ENCODE measurements at places on chromosomes 5 and 9.

DNA sequence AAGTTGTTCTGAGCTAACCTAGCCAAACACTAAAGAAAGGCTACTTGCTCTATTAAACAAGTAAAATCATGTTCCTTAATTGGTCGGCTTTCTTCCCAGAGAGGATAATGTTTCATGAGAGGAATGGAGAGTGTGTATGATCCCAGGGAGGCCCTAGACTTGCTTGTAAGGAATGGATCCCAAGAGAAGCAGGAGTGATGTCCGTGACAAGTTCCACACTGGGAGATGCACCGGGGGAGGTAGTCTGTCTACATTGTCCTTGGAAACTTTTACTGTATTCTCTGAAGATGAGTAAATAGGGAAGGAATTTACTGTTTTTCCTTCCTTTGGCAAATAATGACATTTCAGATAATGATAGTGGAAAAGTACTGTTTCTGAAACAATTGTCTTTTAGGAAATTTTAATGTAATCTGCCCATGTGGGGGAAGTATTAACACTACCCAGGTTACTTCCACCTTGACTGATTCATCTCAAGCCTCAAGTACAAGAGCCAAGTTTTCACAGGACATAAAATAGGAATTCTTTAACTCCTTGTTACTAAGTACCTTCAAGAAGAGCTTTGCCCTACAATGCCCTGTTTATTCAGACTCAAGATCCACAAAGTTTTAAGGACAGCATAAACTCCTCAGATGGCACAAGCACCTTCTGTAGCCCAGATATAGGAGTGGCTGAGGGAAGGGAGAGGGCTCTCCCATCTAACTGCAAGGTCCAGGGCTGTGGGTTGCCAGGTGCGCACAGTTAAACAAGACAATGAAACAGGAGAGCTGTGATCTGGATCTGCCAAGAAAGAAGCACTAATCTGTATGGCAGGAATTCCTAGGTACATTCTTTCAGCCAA is 152.1 kb downstream of the GNA14 start:
- DNase-seq = peak; percentile 51

GRCh38 chr9:109974143-109974917 is 194.3 kb downstream of the PALM2AKAP2 start:
- DNase-seq = peak; percentile 51

- no peak for DNase-seq
Observed at GRCh38 chr5:150122158-150122510, 33.5 kb downstream of the PDGFRB start.

GRCh38 chr9:135580664-135581380 is 19.3 kb downstream of the PAEP start:
- no peak for DNase-seq

- no peak for DNase-seq
Observed at GRCh38 chr9:91416096-91416712, 7.4 kb downstream of the NFIL3 start.

GRCh38 chr9:33285502-33285901 is 4.8 kb upstream of the NFX1 start:
- no peak for DNase-seq

- no peak for DNase-seq
Observed at GRCh38 chr9:90343991-90344390, 298.6 kb downstream of the DIRAS2 start.

GRCh38 chr9:136039488-136039887 is 55.6 kb downstream of the NACC2 start:
- DNase-seq = no peak
